ENCODE measurements at places on chromosomes 2 and 18.

GRCh38 chr18:74702950-74703349 is 105.3 kb downstream of the ZNF407 start:
- DNase-seq, result no peak

DNA sequence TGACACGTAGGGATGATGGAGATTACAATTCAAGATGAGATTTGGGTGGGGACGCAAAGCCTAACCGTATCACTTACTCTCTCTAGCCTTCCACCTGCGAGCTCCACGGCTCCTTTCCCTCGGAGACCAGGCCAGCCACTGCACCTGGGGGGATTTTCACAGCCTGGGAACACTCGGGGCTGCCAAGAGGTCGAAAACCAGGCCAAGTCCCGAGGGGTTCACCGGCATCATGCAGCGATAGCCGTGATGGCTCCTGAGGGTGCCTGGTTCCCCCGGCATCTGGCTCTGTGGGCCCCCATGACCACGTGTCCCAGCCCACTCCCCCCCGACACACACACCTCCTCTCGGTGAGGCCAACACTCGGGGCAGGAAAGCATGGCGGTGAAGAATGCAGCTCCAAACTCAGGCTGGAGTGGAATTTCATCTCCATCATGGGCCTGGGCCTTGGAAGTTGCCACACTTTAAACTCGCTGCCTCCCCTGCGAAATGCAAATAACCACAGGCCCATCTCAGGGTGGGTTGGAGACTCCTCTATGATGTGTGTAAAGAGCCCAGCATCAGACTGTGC is 32.6 kb downstream of the ADCY3 start:
- no peak for DNase-seq

- DNase-seq, result no peak
These were observed 107.4 kb upstream of the GLI2 start for GRCh38 chr2:120628248-120628647.

DNA sequence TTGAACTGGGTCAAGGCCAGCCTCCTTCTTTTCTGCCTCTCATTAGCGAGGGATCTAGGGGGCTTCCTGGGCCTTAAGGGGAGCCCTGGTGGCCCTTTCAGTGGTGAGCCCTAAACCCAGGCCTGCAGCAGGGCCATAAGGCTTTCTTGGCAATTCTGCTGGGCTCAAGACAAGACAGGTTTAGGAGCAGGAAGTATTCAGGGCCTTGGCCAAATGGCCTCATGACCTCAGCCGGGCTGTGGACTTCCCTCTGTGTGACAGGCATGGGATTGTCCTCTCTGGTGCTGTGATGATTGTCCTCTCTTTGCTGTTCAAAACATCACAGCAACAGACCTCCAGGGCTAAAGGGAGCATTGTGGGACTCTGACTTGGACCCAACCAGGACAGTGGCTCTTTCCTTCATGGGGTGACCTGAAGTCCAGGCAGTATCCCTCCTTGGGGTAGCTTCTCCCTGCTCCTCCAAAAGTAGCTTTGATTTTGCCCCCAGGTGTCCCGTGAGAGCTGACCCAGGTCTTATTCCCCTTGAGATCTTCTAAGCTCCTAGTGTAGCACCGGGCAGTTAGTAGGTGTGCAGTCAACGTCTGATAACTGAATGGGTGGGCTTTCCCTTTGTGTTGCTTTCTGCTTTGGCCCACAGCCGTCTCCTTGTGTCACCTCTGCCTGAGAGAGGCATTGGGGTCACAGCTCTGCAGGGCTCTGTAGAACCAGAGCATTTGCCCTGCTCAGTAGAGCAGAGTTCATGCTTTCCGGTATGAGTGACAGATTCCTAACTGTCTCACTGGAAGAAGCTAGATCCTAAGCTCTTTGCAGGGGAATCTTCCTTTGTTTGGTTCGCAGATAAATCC is 14.7 kb downstream of the FOSL2 start:
- DNase-seq, result no peak

DNA sequence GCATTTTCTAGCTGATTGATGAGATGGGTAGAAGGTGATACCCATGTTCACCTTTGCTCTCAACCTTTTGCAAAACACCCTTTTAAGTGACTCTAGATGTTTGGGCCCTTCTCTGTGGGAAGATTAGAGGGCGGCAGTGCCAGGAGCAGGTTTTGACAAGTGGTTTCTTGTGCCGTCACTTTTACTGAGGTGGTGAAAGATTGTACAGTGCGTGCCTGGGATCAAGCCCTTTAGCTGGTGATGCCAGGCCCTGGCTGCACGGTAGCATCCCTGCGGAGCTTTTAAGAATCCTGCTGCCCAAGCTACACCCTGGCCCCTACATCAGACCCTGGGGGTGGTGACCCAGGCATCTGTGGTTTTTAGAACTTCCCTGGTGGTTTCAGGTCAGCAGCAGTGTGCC is 29.1 kb downstream of the MTCL1 start:
- DNase-seq, result no peak

DNA sequence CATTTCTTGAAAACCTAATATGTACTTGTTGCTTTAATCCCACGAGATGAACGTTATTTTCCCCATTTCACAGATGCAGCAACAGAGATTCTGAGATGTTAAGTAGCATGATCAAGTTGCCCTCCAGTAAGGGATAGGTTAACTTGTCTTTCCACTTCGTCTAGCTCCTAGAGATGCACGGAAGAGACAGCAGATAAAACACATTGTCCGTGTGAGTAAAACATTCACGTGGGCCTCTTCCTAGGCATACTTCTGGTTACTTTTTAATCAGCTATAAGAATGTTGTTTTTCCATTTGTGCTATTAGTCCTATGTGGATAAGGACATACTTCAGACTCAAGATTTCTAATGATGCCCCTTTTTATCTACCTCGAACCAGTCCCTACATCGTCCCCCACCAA is 1.2 kb upstream of the ARHGAP28 start:
- DNase-seq, result no peak

- no peak for DNase-seq
These were observed 92.6 kb upstream of the ITGA4 start for GRCh38 chr2:181364492-181365170.

- no peak for DNase-seq
These were observed 294.8 kb downstream of the RND3 start for GRCh38 chr2:150192701-150193100.

DNA sequence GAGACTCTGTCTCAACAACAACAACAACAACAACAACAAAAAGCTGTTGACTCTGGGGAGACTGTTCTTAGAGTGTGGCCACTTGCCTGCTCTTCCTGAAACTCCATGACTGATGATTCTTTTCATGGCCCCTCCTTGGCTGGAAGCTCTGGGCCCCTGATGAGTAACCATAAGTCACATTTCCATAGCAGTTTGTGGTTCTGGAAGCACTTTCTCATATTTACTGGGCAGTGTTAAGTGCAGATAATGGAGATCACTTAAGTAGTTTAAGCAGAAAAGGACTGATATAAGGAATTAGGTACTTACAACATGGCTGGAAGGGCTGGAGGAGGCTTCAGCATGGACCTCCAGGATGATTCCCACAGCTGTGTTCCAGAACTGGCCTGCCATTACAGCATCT is 147.3 kb upstream of the DLX2 start:
- no peak for DNase-seq

GRCh38 chr2:143704451-143705106 is 575.4 kb downstream of the ARHGAP15 start:
- no peak for DNase-seq

DNA sequence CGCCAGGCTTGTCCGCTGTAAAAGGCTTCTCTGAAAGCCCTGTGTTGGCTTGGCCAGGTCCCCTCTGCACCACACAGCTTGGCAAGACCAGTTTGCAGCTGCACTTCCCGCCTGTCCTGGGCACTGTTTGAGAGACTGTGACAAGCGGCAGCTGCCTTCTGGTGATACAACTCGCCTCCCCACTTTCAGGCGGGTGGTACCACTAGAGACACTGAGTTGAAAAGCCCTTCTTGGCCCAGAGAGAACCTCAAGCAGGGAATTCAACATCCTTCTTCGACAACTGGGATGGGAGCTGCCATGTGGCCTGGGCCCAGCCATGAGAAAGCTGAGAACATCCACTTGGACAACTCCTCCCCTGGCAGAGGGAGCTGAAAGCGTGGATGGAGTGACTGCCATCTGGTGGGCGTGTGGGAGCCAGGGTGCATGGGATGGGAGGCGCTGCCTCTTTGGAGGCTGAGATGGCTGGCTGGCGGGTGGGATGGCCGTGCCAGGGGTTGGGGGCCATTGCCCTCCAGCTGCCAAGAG is 125.5 kb upstream of the REV1 start:
- no peak for DNase-seq

GRCh38 chr2:59096973-59097372 is 855.8 kb upstream of the FANCL start:
- no peak for DNase-seq

GRCh38 chr18:29004921-29005320 is 828.0 kb upstream of the CDH2 start:
- DNase-seq, result no peak

- DNase-seq, result no peak
These were observed 273.7 kb upstream of the PIK3C3 start for GRCh38 chr18:41681138-41681880.

- no peak for DNase-seq
These were observed 1165.5 kb upstream of the SLC39A10 start for GRCh38 chr2:194491409-194492115.

DNA sequence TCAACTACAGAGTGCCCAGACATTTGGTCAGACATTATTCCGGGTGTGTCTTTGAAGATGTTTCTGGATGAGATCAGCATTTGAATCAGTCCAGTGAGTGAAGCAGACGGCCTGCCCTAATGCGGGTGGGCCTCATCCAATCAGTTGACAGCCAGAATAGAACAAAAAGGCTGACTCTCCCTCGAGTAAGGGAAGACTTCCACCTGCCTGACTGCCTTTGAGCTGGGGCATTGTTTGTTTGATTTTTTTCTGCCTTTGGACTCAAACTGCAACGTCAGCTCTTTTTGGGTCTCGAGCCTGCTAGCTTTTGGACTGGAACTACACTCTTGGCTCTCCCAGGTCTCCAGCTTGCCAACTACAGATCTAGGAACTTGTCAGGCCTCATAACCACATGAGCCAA is 111.7 kb upstream of the AGAP1 start:
- no peak for DNase-seq

DNA sequence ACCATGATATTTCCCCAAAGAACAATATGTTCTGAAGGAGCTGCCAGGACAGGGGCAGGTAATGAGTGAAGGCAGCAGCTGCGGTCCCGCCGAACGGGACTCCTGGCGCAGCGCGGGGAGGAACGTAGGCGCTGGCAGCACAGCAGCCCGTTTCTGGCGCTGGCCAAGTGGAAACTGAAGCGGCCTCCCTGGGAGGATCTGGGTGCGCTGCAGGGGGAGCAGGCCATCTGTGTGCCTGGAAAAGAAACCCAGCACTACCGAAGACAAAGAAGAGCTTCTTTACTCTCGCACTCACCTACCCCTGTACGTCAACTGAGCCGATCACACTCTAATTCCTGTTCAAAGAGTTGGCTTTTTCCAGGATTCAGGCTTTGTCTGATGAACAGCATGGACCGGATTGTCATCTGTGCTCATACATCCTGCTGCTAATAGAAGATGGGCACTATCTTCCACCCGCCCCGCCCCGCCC is 11.8 kb downstream of the G6PC2 start:
- DNase-seq, result no peak

DNA sequence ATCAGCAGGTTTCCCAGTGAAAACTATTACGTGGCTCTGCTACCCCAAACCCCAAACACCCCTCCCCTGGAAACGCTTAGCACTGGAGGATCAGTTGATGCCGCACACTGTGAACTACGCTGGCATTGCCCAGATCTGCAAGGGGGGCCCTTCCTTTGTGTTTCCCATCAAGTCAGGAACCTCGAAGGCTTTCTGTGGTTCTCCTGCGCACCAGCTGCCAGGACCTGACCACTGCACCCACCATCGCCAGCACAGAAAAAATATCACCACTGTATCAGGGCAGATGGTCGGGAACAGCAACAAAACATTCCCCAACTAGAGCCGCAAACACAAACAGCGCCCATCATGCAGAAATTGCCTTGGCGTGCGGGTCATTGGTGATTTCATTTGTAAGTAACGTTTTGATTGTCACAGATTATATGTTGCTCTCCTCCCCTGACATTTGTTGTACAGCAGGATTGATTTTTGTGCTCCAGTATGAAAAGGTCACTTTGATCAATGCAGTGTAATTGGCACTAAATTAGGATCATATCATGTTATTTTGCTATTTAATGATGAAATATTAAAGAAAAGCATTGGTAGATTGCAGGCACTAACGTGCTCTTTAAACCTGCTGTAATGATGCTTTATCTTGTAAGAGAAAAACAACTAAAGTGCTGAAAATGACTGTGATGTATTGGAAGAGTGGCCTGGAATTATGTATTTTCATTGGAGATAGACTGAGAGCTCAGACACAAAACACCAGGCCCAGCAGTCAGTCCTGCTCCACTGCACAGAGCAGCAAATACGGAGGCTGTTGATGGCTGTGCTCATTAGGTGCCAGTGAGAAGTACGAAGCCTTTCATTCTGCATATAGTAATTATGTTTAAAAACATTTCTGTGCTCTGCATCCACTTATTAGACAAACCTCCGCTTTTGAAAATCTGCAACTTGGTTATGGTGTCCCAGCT is 833.2 kb upstream of the SALL3 start:
- DNase-seq, result no peak

GRCh38 chr2:181077128-181077709 is 96.8 kb downstream of the UBE2E3 start:
- no peak for DNase-seq

- DNase-seq, result no peak
These were observed 27.5 kb downstream of the MAP2 start for GRCh38 chr2:209451209-209451834.

GRCh38 chr2:240997856-240998705 is at the start of gene SNED1:
Gene SNED1, plus strand, starts transcription at chr2:240998618. Its CDS starts 220 bp downstream, at chr2:240998838.
- DNase-seq, result peak; percentile 68

- DNase-seq, result no peak
These were observed 37.5 kb downstream of the SNED1 start for GRCh38 chr2:241035818-241036396.

DNA sequence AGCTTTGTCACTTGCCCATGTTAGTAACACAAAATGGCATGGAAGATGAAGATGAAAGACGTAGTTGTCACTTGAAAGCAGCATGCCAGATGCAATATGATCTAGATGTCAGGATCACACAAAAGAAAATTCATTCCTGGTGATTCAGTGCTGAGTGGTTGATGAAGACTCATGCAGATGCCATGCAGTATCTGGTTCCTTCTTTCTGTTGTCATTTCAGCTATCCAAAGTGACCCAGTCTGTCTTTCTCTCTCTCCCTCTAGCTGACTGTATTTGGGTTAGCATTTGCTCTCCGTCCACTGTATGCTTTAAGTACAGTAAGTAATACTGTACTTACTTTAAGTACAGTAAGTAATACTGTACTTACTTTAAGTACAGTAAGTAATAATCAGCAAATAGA is 50.4 kb downstream of the TTN start:
- no peak for DNase-seq

DNA sequence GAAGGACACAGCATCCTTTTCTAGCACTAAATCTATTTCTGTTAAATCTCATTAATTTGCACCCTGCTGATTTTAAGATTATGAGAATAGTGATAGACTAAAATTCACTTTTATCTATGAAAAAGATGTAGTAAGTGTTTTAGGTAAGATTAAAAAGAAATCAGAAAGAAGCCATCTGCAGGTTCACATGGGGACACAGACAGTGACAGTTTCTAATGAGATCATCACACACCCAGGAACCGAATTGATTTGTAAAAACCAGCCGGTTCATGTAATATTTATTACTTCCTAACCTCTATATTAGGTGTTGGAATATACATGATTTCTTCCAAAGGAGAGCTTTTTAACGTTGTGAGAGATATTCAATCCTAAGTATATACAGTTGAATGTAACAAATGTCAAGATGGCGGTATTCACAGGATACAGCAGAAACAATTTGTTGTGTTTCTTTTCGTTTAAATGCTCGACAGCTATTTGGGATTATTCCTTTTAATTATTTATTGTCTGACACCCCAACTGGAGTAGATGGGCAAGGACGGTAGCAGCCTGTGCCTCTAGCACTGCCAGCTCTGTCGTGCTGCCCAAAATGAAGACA is 223.4 kb downstream of the CCDC102B start:
- no peak for DNase-seq

Data from activated CD4-positive, alpha-beta memory T cell treated with anti-CD3 and anti-CD28 coated beads, Interleukin-2, amount 10 ng/mL, durations not matched to agents 7 days and 5 days (primary cell).